ENCODE measurements at places on chromosomes 6 and 20. TPM values are rescaled to one million over a fixed set of nuclear protein-coding genes. Genes with fewer than 3 reads are reported as not detected.

The CCN6 gene
- total RNA-seq, result not detected

- no peak overlapping the region for H3K4me3 ChIP-seq
- DNase-seq, result peak; percentile 60
- no peaks in the 10 kb centered on the region for H3K27me3 ChIP-seq
- peaks cover 3% of the 10 kb centered on the region for H3K4me1 ChIP-seq
- no peaks in the 10 kb centered on the region for H3K36me3 ChIP-seq
- H3K27ac ChIP-seq, result no peak overlapping the region
Observed at GRCh38 chr20:6142348-6142993, 19.6 kb upstream of the FERMT1 start.

The RAET1L gene
- not detected for total RNA-seq

The CCM2L gene
- total RNA-seq, result 8.4 TPM

The TFAP2B gene
- total RNA-seq, result 2.3 TPM

- H3K36me3 ChIP-seq, result peaks cover 28% of the 10 kb centered on the region
- no peaks in the 10 kb centered on the region for H3K27me3 ChIP-seq
- no peak overlapping the region for H3K4me3 ChIP-seq
- peaks cover 41% of the 10 kb centered on the region for H3K4me1 ChIP-seq
Observed at GRCh38 chr6:158775832-158776231, 43.3 kb downstream of the EZR start.

DNA sequence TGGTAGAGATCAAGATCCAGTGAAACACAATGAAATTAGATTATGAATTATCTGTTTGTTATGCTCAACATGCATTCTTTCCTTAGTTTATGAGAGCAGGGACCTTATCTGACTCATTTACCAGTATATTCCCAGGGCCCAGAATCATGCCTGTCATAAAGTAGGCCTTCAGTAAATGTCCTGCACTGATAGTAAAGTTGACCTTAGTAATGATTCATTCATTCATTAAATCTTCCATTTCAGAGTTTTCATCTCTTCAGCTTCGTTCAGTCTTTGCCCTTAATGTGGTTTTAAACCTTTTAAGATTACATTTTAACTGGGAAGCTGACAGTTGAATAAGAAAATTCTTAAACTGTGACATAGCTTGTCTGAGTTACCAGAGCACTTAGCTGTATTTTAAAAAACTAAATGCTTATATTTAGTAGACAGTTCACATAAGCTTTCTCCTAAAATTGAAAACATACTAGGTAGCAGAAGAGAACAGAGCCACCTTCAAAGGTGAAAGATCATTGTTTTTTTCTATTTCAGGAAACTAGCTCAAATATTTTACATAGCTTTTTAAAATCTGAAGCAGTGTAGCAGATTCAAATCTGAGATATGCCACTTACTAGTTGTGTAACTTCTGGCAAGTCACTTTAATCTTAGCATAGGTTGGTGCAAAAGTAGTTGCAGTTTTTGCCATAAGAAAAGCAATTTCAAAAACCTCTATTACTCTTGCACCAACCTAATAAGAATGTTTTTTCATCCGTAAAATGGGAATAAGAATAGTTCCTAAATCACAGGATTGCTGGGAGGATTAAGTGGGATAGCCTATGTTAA lies 41.4 kb downstream of the MCM8 start:
- H3K4me3 ChIP-seq, result no peak overlapping the region
- peaks cover 4% of the 10 kb centered on the region for H3K36me3 ChIP-seq
- no peaks in the 10 kb centered on the region for H3K4me1 ChIP-seq
- DNase-seq, result no peak
- no peak overlapping the region for H3K27ac ChIP-seq
- no peaks in the 10 kb centered on the region for H3K27me3 ChIP-seq

The SLC24A3 gene
- 30.7 TPM for total RNA-seq

The ZKSCAN4 gene
- total RNA-seq, result 8.0 TPM

The NQO2 gene
- 40.5 TPM for total RNA-seq

DNA sequence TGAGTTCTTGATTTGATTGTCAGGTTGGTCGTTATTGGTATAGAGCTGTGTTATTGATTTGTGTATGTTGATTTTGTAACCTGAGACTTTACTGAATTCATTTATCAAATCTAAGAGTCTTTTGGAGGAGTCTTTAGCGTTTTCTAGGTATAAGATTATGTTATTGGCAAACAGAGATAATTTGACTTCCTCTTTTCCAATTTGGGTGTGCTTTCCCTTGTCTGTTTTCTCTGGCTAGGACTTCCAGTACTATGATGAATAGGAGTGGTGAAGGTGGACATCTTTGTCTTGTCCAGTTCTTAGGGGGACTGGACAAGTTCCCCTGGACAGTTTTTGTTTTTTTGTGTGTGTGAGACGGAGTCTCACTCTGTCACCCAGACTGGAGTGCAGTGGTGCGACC lies 17.4 kb downstream of the HLA-DOA start:
- no peaks in the 10 kb centered on the region for H3K27me3 ChIP-seq
- H3K4me1 ChIP-seq, result no peaks in the 10 kb centered on the region
- H3K27ac ChIP-seq, result no peak overlapping the region
- no peak for DNase-seq
- H3K36me3 ChIP-seq, result no peaks in the 10 kb centered on the region
- no peak overlapping the region for H3K4me3 ChIP-seq

- H3K27ac ChIP-seq, result peak overlapping the region; percentile 1
- DNase-seq, result peak; percentile 50
- H3K36me3 ChIP-seq, result no peaks in the 10 kb centered on the region
- H3K27me3 ChIP-seq, result no peaks in the 10 kb centered on the region
- H3K4me1 ChIP-seq, result peaks cover 4% of the 10 kb centered on the region
- no peak overlapping the region for H3K4me3 ChIP-seq
Observed at GRCh38 chr6:112331306-112331705, 15.8 kb upstream of the RFPL4B start.

DNA sequence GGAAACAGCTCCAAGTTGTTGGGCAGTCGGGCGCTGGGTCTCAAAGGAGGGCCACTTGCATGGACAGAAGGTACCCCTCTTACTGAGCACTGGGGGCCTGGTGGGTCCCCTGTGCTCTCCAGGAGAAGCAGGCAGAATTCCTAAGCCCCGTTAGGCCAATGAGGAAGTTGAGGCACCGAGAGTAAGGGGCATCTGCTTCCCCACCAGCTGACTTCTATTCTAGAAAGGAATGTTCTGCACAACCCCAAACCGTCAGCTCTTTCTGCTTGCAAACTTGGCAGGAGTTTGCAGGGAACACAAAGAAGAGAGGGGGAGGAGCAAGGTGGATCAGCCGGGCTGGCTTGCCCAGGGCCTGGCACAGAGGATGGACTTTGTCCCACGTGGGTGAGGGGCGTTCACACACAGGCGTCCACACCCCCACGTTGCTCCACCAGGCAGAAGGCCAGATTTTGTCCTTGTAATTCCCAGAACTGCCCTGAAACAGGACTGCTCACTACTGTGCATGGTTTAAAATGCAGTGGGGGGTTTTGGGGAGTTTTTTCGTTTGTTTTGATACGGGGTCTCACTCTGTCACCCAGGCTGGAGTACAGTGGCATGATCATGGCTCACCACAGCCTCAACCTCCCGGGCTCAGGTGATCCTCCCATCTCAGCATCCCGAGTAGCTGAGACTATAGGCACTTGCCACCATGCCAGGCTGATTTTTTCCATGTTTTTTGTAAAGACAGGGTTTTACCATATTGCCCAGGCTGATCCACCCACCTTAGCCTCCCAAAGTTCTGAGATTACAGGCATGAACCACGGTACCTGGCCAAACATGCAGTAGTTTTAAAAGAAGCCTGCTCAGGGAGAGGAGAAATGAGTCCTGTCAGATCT lies 93.3 kb downstream of the SNX5 start:
- H3K36me3 ChIP-seq, result no peaks in the 10 kb centered on the region
- DNase-seq, result peak; percentile 61
- peak overlapping the region; percentile 75 for H3K27ac ChIP-seq
- H3K4me3 ChIP-seq, result no peak overlapping the region
- H3K27me3 ChIP-seq, result no peaks in the 10 kb centered on the region

DNA sequence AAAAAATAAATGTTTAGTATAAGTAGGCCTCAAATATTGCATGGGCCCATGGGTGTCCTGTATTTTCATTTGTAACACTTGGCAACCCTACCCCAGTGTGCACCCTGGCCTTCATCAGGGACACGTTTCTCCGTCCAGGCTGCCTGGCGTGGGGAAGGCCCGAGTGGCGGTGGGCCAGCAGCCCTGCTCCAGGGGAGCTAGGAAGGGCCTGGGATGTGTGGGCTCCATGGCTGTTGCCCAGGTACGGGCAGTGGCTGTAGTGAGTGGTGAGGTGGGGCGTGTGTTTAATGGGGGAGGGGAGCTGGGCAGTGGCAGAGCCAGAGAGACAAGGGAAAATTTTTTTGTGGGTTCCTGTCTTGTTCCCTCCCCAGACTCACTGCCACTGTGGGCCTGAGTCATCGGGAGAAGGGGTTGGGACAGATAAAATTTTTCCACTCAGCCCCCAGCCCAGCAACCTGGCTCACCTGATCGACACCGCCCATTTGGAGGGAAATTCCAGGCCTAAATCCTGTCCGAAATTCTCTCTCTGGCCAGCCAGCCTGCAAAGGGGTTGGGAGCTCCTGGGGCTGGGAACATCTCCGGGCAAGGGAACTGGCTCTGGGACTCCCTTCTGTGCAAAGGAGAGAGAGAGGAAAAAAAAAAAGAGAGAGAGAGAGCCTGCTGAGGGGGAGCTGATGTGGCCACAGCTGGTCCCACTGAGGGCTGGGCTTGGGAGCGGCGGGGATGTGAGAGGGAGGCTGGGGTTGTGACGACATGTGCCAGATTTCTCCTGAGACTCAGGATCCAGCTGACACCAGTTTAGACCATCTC lies 32.5 kb upstream of the VEGFA start:
- H3K4me3 ChIP-seq, result no peak overlapping the region
- H3K27ac ChIP-seq, result no peak overlapping the region
- H3K36me3 ChIP-seq, result no peaks in the 10 kb centered on the region

- no peaks in the 10 kb centered on the region for H3K36me3 ChIP-seq
- H3K4me3 ChIP-seq, result no peak overlapping the region
- no peak overlapping the region for H3K27ac ChIP-seq
- DNase-seq, result no peak
- peaks cover 5% of the 10 kb centered on the region for H3K4me1 ChIP-seq
Observed at GRCh38 chr6:163756079-163756478, 341.6 kb downstream of the QKI start.

DNA sequence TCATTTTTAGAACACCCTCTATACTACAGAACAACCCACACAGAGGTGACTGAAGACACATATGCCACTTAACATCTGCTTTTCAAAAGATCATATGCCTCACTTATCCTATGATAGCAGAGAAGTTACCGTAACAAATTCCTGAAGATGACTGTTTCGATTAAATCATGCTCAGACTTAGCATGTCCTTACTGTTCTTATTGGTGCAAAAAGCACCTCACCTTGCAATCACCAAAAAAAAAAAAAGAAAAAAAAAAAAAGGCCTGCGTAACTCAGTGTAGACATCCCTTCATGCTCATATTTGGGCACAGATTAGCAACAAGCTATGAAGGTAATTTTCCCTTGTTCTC lies 17.7 kb upstream of the DST start:
- no peaks in the 10 kb centered on the region for H3K4me1 ChIP-seq
- no peaks in the 10 kb centered on the region for H3K36me3 ChIP-seq
- H3K27me3 ChIP-seq, result no peaks in the 10 kb centered on the region

GRCh38 chr6:53282741-53283140 lies 66.0 kb downstream of the ELOVL5 start:
- no peak overlapping the region for H3K4me3 ChIP-seq
- H3K4me1 ChIP-seq, result peaks cover 5% of the 10 kb centered on the region
- DNase-seq, result no peak
- peak overlapping the region; percentile 45 for H3K27ac ChIP-seq
- H3K36me3 ChIP-seq, result no peaks in the 10 kb centered on the region
- H3K27me3 ChIP-seq, result no peaks in the 10 kb centered on the region

GRCh38 chr6:114793428-114793827 lies 450.6 kb upstream of the HS3ST5 start:
- no peaks in the 10 kb centered on the region for H3K4me1 ChIP-seq
- DNase-seq, result no peak
- no peaks in the 10 kb centered on the region for H3K27me3 ChIP-seq
- H3K27ac ChIP-seq, result no peak overlapping the region
- no peak overlapping the region for H3K4me3 ChIP-seq

All from spinal cord (tissue), 10 donors.